ENCODE measurements at places on chromosomes 5 and 9. TPM values are rescaled to one million over a fixed set of nuclear protein-coding genes. Genes with fewer than 3 reads are reported as not detected.

Gene RNF180
- 9.8 TPM for total RNA-seq

Gene ADAMTS12
- 11.5 TPM for total RNA-seq

Gene PDE6A
- not detected for total RNA-seq

DNA sequence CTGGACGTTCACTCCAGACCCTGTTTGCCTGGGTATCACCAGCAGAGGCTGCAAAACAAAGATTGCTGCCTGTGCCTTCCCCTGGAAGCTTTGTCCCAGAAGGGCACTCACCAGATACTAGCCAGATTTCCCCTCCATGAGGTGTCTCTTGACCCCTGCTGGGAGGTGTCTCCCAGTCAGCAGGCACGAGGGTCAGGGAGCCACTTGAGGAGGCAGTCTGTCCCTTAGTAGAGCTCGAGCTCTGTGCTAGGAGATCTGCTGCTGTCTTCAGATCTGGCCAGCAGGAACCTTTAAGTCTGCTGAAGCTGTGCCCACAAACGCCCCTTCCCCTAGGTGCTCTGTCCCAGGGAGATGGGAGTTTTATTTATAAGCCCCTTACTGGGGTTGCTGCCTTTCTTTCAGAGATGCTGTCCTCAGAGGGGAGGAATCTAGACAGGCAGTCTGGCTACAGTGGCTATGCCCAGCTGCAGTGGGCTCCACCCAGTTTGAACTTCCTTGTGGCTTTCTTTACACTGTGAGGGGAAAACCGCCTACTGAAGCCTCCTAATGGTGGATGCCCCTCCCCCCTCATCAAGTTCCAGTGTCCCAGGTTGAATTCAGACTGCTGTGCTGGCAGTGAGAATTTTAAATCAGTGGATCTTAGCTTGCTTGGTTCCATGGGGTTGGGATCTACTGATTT, 253.9 kb downstream of the SPATA31D1 start:
- DNase-seq, result no peak

- no peak for DNase-seq
These were observed 48.0 kb upstream of the DMRT3 start for GRCh38 chr9:928363-929042.
